ENCODE measurements at places on chromosomes 1 and 21.

- DNase-seq = no peak
These were observed 1.3 kb upstream of the RCOR3 start for GRCh38 chr1:211257826-211258225.

DNA sequence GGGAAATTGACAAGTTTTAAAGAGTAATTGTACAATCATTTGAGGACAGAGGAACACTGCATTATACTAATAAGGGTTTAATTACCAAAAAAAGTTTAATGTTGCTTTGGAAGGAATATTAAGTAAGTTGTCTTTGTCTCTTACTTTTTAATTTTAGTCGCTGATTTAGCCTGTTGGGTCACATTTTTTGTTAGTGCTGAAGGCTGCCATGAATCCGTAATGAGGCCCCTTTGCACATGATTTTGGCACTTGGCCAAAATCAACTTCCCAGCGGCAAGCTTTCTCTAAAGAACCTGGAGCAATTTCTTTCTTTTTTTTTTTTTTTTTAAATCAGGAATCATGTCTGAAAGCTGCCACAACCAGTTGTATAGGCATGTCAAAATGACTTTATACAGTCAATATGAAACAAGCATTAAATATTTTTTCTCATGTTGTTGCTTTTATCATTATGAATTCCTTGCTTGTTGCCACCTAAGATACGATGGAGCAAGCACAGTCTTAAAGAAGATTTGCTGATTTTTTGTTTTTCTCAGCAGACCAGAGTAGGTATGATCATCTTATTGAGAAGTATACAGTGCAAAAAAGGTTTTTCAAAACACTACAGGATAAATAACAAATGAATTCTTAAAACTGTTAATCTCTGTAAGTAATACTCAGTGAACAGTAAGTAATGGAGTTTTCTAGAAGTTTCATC lies 690.4 kb downstream of the USP25 start:
- no peak for DNase-seq

DNA sequence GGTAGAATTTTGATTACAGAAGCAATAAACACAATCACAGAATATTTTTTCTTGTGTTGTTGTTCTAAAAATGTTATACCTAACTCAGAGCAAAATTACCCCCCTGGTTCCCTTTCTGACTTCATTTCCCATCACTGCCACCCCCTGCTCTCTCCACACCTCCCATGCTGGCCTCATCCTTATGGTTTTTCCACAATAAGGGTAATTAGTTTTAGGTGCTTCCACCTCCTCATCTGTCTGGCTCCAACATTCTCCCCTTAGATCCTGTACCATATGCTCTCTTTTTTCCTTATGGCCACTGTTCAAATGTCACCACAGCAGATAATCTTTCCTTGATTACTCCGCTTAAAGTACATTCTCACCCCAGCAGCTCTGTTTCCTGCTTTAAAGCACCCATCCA lies 2208.6 kb downstream of the MRPL39 start:
- DNase-seq = no peak

DNA sequence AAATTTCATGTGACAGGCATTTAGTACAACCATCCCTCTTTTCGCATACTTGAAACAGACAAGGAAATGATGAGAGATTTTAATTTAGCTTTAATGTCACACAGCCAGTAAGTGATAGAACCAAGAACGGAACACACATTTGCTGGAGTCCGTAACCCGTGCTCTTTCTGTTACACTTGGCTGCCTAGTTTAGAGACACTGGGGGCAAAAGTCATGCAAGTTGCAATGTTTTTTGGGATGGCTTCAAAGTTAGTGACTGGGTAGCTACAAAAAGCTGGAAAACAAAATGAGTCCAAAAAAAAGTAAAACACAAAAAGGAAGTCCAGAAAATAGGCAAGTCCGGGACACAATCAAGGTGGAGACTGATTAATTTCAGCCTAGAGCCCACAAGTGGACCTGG lies 5.9 kb downstream of the NID1 start:
- no peak for DNase-seq

DNA sequence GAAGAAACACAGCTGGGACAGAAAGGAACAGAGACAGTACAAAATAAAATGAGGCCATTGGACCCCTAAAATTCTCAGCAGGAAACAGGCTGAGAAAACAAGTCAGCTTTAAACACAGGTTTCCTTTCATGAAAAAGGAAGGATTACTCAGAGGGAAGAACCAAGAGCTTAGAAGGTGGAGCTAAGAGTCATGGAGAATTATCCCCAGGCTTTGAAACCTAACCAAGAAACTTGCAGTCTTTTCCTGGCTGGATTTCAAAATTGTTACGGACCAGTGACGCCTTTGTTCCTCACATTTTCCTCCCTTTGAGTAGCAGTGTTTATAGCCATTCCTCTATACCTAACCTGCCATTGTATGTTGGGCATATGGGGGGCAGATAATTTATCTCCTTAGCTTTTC lies 8.8 kb downstream of the HMGB4 start:
- no peak for DNase-seq
